ENCODE measurements at places on chromosomes 7 and 10.

DNA sequence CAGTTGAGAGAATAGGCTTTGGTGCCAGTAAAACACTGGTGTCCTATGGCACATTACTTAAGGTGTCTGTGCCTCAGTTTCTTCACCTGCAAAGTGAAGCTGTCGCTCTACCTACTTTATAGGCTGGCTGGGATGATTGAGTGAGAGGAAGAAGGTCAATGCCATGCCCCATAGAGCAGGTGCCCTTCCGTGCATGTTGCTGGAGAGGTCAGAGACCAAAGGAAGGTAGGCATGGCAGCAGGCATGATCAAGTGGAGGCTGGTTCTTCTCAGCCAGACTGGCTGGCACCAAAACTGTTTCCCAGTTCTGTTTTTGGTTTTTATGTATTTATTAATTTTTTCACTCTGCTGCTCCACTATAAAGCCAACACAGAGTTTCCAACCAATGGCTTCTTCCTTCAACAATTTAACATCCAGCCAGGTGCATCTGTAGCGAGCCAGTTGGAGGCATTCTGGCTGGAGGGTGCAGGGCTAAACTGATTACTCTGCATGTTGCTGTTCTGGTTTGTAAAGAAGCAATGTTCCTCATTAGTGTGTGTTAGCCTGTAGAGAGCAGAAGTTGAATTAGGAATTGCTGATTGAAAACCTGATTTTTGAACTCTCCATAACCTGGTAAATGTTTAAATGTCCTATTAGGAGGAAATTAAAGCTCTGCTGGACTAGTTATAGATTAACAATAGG, 144.3 kb upstream of the TNS3 start:
- DNase-seq = no peak

GRCh38 chr10:49076741-49077521, 38.4 kb downstream of the VSTM4 start:
- no peak for DNase-seq

DNA sequence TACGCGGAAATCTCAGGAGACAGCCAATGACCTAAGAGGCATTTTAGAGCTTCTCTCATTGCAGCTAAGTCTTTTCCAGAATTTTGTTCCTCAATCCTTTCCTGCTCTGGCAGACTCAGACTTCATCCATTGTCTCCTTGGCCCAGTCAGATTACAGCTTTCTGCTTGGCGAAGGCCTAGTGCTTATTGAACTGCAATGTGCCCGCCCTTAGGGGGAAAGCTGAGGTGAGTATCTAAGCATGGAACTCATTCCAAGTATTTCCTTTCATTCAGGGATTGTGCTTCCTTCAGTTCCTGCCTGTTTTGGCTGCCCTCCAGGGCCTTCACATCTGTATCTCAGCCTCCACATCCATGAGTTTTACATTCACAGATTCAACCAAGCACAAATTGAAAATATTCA, 37.5 kb downstream of the PRLHR start:
- no peak for DNase-seq

GRCh38 chr10:92354587-92354986, 63.6 kb downstream of the MARCHF5 start:
- DNase-seq = no peak

GRCh38 chr7:30938435-30939316, 25.1 kb upstream of the GHRHR start:
- peak; percentile 62 for DNase-seq

- DNase-seq = no peak
Observed at GRCh38 chr10:28505359-28505959, 27.5 kb upstream of the WAC start.

DNA sequence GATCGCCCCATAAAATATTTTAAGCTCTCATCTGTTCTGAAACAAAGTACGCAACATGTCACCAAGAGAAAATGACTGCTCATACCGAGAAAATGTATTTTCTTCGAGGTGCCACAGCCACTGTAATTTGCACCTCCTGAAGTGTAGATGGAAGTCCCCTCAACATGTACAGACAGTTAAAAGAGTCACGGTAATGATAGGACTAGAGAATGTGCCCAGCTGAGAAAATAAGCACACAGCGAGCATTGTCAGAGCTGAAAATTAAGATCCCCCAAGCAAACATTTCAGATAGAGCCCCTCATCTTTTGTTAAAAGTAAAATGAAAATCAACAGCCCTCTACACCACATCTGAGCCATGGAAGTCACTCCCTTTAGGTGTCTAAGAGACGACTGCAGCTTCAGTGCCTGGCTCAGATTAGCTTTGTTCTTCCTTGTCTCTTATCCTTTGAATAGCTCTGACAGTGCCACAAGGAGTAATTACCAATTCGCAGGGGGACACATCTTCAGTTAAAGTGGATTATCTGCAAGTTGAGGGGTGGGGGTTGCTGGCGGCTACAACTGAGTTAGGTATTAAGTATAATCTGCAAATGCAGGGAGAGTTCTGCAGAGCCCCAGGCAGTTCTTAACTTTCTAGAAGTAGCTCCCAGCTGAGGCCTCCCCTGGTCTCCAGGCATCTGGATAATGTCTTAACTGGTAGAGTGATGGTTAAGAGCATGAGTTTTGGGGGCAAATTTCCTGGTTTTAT, 222.7 kb upstream of the C7orf33 start:
- DNase-seq = no peak

- DNase-seq = peak; percentile 27
Observed at GRCh38 chr10:61992671-61993668, 91.5 kb downstream of the ARID5B start.

DNA sequence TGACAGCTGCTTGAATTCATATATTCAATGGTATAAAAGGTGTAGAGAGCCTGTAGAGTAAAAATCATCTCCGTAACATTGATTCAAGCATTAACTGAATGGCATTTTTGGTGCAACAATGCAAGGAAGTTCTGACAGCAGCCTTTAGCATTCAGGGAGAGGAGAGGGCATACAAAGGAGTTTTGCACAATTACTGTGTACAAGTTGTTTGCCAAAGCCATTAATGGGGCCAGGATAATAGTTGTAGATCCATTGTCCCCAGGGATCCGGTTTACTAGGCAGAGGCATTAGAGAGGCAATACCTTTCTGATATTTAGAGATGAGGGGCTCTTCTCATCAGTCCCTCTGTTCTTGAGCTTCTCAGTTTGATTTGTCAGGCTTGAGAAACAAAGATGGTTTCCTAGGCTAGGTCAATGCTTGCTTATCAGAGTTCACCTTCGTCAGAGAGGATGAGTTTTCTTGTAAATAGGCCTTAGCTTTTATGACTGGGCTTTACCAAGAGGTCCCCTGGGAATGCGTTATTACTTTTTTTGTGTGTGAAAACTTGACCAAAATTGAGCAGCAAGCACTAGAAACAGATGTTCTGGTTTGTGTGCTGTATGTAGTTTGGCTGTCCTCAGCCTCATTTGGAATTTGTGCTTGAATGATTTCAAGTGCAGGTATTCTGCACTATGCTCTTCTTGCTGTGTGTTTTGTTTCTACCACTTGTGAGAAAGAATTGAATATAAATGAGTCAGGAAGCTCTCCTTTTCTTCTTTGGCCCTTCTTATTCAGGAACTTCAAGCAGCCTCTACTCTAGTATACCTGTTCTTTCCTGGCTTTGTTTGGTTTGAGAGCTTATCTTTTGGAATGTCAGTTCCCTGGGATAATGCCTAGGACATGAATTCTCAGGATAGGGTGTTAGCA, 32.0 kb downstream of the SND1 start:
- no peak for DNase-seq

- no peak for DNase-seq
Observed at GRCh38 chr7:73969991-73970390, 58.0 kb upstream of the ELN start.

DNA sequence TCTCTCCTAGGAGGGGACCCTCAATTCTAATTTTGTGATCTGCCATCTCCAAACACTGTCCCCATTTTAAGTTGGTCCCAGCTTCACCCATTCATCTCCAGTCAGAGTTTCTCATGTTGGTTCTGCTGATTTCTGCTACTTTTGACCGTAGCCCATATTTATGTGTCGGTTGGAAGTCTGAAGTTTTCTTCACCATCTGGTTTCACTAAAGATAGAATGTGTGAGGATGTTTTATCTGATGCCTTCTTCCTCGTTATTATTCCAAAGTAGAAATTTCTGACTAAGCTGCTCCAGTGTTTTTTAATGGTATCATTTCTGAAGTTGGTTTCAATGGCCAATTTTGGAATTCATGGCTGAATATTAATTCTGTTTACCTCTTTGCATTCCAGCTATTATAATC, 21.3 kb upstream of the IFIT2 start:
- DNase-seq = no peak

GRCh38 chr10:31754803-31755624, 173.6 kb downstream of the ARHGAP12 start:
- no peak for DNase-seq

- no peak for DNase-seq
Observed at GRCh38 chr7:137120690-137121089, 222.8 kb downstream of the PTN start.

GRCh38 chr10:26773633-26774032, 76.1 kb downstream of the PDSS1 start:
- no peak for DNase-seq

GRCh38 chr7:20438694-20439376, 108.1 kb downstream of the ITGB8 start:
- DNase-seq = no peak

DNA sequence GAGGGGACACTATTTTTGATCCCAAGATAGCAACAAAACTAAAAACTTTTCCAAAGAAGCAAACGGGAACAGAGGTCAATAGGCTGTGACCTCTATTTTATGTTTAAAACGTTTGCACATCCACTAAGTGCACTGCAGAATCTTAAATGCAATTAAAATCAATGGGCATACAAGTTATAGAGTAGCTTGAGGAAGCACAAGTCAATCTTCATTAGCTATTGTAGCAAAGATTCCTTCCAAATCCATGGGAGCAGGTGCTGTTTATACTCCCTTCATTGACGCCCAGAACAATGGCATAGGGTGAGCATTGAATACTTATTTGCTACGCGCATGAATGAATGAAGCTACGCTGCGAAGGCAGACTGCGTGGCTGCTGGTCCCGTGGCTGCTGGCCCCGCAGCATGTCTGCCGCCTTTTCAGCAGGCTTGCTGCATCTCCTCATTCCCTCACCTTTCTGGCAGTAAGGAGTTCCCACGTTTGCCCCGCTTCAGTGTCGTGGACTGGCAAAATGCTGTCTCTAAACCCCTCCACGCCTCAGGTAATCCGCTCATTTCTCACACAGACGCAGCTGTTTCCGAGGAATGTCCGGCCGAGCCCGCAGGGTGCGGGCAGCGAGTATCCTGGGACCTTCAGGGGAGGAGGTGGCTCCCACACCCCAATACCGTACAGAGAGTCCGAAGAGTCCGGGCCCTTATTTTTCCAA, 754 bp upstream of the PHYHIPL start:
- no peak for DNase-seq

GRCh38 chr7:144519925-144520324, 116.4 kb upstream of the NOBOX start:
- no peak for DNase-seq

GRCh38 chr7:136652635-136653370, 215.6 kb upstream of the CHRM2 start:
- DNase-seq = no peak

GRCh38 chr10:21920633-21921032, 82.9 kb downstream of the DNAJC1 start:
- DNase-seq = no peak

DNA sequence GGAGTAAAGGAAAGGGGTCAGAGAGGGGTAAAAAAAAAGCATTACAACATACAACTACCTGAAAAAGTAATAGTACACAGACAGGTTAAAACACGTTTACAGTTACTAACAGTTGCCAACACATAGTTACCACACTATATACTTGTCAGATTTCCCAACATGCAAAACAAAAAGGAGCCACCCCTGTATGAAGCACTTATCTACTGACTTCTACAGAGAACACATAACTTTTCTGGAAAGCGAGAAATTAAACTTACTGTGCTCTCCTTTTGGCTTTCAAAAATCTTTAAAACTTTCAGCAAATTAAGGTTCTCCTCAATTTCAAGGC, 2.1 kb downstream of the ABI1 start:
- DNase-seq = no peak

GRCh38 chr7:29249860-29250259, 55.3 kb downstream of the CHN2 start:
- DNase-seq = no peak

DNA sequence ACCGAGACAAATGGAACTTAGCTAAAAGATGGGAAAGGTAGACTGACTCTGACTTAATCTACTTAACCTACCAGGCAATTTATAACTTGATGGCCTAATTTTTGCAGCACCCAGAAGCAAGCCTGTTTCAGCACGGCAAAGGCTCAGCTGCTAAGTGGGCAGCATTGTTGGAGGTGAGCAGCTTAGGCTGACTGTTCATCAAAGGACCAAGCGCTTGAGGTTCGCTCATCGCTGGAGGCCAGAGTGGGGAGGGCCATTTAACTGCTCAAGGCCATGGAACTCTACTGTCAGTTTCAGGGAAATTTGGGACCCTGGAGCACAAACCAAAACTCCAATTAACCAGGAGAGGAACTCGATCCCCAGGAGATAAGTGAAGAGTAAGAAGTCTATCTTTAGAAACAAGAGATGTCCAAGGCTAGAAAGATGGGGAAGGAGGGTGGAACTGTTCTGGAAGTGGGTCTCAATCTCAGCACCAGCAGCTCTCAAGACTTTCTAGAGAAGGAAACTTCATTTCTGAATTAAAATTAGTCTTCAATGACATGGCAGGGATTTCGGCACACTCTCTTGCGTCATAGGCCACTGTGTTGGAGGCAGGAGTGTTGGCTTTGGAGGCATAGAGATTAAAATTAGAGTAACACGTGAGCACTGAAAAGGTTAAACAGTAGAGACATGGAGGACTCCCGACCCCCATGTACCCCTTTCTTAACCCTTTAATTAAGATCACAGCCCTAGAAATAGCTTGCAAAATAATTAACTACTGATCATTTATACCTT, 43.1 kb downstream of the EGFR start:
- no peak for DNase-seq

- DNase-seq = peak; percentile 76
Observed at GRCh38 chr10:103678178-103678526, 177.2 kb downstream of the SH3PXD2A start.

DNA sequence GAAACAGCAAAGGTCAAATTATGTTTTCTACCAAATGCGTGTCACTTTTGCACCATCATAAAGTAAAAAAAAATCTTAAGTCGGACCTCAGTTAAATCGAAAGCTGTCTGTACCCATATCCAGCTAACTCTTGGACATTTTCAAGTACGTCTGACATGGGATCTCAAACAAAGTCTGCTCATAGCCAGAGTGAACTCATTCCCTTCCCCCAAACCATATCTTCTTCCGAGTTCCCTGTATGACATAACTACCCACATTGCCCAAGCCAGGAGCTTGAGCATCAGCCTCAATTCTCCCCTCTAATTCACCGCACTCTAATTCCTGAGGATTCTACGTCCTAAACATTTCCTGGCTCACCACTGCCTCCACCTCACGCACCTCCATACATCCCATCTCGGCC, 44.8 kb upstream of the TARP start:
- DNase-seq = no peak

- DNase-seq = no peak
Observed at GRCh38 chr7:96426685-96427084, 104.8 kb upstream of the SLC25A13 start.

- DNase-seq = no peak
Observed at GRCh38 chr10:60237977-60238758, 151.5 kb downstream of the ANK3 start.

- DNase-seq = no peak
Observed at GRCh38 chr7:117485118-117485620, 5.3 kb downstream of the CFTR start.

All from activated CD8-positive, alpha-beta memory T cell treated with anti-CD3 and anti-CD28 coated beads, Interleukin-2, amount 50 U/mL, for 4 hours (primary cell).